ENCODE measurements at places on chromosomes 3 and 15.

DNA sequence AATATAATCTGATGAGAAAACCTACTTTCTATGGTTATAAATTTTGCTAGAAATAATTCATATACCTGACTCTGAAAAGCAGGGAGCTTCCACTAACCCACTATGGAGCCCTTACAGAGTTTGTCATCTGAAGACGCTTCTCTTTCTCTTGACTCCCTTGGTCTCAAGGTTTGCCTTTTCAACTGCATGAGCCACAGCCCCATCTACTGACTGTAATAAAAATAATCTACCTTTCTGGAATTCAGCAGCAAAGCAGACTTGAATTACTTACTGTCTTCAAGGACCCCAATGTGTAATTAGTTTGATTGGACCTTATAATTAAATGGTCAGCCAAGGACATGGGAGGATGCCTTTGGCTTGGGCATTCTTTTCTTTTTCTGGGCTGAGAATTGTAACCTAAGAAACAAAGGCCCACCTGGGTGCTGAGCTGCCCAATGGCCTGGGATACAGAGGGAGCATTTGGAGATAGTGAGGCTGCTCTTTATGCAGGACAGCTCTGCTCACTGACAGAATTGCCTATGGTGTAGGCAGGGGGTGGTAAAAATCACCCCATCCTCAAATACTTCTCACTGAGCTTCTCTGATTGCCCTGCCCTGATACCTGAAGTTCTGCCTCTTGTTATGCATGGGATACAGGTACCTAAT is 178.6 kb upstream of the TRIM42 start:
- DNase-seq = no peak

GRCh38 chr3:53254509-53255422 is 1.1 kb downstream of the TKT start:
- peak; percentile 79 for DNase-seq

DNA sequence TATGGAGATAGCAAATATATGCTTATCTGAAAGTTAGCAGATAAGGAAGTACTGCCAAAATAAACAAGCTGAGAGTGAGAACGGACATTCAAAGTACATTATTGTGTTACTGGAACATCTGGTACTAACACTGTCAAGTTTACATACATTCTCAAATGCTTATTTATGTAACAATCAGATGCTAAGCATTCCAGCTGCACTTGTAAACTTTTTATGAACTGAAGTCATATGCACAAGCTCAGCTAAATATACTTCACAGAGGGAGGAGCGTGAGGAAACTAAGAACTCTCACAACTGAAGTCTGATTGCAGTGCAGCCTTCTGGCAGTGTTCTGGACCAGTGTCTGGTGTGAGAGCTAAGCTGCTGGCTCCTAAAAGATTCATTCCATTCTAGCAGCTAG is 223.7 kb upstream of the NANOGP8 start:
- DNase-seq = peak; percentile 18

DNA sequence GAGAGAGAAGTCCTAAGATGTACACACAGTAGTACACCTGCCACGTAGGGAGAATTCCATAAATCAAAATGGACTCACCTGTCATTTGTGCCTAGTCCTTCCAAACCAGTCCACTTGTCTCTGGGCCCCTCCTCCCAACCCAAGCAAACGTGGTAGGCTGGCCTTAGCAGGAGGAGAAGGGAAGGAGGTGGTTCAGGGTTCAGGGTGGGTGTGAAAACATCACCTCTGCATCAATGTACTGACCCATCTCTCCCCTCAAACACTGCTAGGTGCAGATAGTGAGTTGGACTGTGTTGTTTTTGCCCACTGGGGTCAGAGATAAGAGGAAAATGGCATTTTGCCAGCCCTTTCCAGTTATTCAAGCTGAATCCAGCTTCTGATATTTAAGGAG is 99.3 kb downstream of the MME start:
- no peak for DNase-seq

- no peak for DNase-seq
Measured at GRCh38 chr3:153349108-153349499, 187.1 kb downstream of the RAP2B start.

DNA sequence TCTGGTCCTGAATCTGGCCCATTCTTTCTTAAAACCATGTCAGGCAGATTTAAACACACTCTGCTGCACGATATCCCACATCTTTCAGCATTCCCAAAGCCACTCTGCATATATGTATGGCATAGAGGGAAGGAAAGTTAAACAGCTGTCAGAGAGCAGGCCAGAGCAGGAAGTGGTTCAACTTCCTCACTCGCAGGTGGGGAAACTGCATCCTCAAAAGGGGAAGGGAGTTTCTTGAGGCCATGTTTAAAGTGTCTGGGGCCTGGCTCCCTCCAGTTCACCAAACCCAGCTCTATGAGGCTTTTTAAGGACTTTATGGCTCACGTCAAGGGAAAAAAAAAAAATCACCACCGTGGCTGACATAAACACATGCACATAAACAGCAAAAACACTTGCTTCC is 123.1 kb downstream of the OPA1 start:
- no peak for DNase-seq

GRCh38 chr3:127799476-127800222 is 22.7 kb downstream of the MGLL start:
- no peak for DNase-seq

DNA sequence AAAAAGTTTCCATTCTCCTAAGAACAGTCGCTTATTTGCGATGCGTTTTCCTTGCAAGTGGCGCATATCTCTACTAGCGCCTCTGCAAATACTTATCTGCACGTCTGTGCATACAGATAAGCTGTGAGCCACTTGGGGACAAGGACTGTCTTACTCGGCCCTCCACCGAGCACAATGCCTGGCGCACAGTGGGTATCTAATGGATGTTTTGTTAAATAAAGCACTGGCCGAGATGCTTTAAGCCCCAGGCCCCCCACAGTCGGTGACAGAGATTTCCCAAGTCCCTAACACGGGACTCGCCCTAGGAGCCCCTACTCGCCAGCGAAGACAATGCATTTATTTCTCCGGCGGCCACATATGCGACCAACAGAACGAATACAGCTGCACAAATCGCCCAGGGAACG is 503 bp downstream of the HLTF start:
- DNase-seq = no peak

DNA sequence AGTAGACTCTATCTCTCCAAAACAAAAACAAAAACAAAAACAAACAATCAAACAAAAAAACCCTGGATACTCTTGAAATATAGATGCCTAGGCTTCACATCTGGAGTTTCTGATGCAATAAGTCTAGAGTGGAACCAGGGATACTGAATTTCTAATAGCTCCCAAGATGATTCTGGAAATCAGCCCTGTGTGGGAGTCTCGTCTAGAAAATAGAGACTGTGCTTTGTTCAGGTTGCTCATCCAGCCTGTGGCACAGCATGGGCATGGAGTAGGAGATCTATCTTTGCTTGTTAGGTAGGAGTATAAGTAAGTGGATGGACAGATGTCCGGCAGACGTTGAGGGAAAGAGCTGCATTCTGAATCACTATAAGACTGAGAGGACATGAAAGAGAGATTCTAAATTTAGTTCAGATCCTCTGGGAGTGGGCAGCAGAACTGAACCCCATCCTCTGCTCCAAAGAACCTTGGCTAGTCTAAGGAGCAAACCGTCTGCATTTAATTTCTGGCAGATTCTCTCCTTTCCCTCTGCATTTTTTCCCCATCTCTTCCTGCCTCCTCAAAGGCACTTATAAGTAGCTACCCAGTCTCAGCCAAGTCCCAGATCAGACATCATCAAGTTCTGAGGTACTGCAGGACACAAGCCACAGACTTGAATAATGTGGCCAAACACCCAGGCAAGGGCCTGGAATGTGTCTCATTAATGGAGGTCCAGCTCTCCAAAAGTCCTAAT is 92.6 kb upstream of the STRIT1 start:
- no peak for DNase-seq

GRCh38 chr15:40353697-40354096 is 2.9 kb downstream of the PHGR1 start:
- DNase-seq = no peak

- no peak for DNase-seq
Measured at GRCh38 chr15:37967788-37968187, 33.3 kb downstream of the TMCO5A start.
